ENCODE measurements at places on chromosomes 11 and 22.

DNA sequence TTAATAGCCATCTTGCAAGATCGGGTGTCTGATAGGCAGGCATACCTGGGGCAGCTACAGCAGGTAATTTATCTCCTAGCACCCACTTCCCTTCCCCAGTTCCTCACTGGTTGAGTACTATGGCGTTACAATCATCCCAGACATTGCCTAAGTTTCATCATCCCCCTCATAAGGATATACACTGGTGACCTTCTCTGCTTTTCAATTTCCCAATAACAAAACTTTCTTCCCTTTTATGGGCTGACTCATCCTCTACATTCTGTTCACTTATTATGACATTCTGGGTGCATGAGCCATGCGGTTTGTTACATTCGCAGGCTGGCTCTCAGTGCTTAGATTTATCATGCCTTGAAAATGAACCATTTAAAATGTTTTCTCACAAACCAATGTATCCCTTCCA lies 5.0 kb upstream of the MRPL11 start:
- DNase-seq, result peak; percentile 94

DNA sequence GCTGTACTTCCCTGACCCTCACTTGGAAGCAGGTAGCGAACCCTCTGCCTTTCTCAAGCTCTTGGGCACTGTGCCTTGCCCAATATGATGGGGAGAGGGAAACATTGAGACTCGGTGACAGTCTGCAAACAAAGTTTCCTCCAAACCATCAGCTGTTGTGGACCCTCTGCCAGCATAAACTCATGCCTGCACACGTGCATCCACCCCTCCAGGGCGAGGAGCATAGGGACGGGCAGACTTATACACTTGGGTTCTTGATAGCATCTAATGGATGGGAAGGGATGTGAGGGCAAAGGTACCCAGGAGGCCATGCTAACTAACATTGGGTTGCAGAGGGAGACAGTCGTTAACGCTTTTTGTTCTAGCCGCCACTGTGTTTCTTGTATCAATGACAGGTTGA lies 8.2 kb upstream of the MAPK8IP1 start:
- no peak for DNase-seq

- DNase-seq, result no peak
Observed at GRCh38 chr11:44866286-44866685, 84.4 kb downstream of the TP53I11 start.

DNA sequence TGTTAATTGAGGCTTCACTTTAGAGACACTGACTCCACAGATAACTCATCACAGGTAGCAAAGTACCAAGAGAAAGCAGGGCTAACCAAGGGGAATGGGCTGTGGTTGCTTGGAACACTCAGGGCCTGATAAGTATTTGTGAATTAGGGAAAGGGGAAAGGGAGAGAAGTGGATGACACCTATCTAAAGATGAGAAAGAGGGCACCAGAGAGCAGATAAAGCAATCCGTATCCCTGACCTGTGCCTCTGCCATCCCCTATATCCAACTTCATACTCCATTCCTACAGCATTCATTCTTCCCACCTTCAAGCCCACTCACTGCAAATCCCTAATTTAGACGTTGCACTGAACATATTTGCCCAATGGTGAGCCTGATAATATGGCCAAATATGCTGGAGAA lies 43.0 kb upstream of the API5 start:
- no peak for DNase-seq

GRCh38 chr11:1742371-1742770 lies 8.0 kb downstream of the IFITM10 start:
- peak; percentile 4 for DNase-seq

DNA sequence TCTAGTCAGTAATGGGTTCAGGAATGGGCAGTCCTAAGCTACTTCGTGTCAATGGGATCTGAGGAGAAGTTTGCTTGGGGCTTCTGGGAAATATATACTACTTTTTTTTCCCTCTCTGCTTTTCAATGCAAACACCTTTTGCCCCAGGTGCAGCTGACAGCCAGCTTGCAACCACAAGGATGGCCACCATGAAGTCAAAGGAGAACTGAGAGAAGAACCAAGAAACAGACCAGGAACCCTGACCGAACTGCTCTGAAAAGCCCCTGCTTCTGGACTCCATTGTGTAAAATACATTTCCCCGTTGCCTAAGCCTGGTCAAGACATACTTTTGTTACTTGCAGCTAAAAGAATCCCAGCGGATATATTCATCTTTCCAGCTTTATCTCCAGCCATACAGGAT lies 20.1 kb upstream of the CD44 start:
- DNase-seq, result no peak

DNA sequence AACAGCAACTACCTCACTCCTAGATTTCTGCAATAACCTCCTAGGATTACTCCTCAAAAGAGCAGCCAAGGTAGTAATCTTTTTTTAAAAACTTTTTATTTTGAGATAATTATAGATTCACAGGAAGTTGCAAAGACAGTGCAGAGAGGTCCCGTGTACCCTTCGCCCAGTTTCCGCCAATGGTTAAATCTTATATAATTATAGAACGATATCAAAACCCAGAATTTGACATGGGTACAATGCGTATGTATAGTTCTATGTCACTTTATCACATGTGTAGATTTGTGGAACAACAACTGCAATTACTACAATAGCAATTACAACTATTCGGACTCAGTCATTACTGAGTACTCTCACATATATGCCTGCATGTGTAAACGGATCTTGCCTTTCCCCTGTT lies 94.8 kb upstream of the APOA1 start:
- no peak for DNase-seq

GRCh38 chr11:60235321-60235720 lies 7.6 kb downstream of the MS4A4E start:
- peak; percentile 34 for DNase-seq

- peak; percentile 73 for DNase-seq
Observed at GRCh38 chr11:131064373-131064991, 148.2 kb upstream of the SNX19 start.

DNA sequence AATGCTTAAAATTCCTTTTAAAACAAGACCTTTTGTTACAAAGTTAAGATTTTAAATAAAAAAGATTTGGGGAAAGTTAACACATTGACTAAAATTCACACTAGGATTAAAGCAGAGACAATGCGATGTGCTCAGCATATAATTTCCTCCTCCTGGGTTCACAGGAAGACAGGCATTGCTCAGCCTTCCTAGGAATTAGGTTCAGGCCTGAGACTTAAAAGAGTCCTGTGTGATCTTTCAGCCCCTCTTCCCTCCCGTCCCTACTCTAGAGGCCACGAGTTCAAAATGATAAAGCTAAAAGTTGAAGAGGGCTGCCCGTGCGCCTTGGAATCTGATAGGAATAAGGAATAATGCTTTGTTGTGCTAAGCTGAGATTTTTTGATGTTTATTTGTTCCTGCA lies 218.6 kb downstream of the KIRREL3 start:
- no peak for DNase-seq

- DNase-seq, result no peak
Observed at GRCh38 chr11:104490182-104490581, 326.2 kb upstream of the PDGFD start.

DNA sequence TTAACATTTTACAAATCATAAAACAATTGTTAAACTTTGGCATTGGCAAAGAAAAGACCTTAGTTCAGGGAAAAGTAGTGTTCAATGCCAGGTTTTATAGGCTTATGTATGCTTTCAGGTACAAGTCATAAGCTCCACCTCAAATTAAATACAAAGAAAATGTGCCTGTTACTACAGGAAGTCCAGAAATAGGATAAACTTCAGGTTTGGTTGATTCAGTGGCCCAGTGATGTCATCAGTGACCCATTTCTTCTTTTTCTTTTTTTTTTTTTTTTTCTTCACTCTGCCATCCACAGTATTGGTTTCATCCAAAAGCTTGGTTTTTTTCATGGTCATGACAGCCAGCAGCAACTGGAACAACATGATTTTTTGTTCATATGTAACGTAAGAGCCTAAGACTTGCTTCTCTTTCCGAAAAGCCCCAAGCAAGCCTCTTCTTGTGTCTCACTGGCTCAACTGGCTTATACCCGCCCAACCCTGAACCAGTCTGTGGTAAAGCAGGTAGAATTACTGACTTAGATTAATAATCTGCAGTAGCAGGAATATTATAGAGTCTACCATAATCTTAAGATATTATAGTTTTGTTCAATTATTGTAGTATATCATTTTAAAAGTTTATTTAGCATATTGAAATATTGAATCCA lies 46.2 kb downstream of the TTC17 start:
- no peak for DNase-seq

DNA sequence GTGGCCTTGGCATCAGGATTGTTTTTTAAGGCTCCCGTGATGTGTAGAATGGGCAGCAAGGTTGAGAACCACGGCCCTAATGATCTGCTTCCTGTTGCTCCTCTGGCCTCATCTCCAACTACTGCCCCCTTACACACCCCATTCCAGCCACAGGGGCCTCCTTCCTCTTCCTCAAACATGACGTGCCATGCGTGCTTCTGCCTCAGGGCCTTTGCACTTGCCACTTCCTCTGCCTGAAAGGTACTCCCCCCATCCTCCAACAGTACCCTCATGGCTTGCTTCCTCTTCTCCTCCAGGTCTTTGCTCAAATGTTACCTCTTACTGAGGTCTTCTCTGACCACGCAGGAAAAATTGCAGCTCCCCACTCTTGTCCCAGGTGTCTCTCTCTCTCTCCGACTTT lies 93.9 kb upstream of the CSNK2A3 start:
- DNase-seq, result peak; percentile 65

GRCh38 chr11:45583981-45584566 lies 81.3 kb downstream of the CHST1 start:
- DNase-seq, result no peak

DNA sequence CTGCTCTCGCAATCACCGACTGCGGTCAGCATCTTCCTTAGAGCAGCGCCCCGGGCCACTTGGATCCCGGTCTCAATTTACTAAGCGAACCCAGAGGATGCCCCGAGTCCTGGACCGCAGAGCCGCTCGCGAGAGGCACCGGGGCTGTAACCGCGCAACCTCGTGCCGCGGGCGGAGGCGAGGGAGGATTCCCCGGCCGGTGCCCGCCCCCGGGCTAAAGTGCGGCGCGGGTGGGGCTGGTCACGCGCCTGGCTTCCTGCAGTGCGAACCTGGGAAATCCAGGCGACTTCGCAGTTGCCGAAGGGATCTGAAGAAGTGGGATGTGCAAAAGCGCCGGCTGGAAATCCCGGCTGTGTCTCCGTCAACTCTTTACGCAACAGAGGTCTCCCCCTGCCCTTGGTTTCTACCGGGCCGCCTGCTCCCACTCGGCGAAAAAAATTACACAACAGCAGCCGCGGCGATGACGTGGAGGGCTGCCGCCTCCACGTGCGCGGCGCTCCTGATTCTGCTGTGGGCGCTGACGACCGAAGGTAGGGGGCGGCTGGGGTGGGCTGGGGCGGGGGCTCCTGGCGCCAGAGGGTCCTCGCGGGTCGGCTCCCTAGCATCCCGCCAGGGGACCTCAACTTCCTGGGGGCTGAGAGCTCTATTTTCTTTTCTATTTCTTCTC lies at the start of gene NCR3LG1:
Gene NCR3LG1 (plus strand): TSS at position 291 of the 667 bp plus-strand sequence. CDS start 170 bp downstream, at position 461.
- DNase-seq, result peak; percentile 83

DNA sequence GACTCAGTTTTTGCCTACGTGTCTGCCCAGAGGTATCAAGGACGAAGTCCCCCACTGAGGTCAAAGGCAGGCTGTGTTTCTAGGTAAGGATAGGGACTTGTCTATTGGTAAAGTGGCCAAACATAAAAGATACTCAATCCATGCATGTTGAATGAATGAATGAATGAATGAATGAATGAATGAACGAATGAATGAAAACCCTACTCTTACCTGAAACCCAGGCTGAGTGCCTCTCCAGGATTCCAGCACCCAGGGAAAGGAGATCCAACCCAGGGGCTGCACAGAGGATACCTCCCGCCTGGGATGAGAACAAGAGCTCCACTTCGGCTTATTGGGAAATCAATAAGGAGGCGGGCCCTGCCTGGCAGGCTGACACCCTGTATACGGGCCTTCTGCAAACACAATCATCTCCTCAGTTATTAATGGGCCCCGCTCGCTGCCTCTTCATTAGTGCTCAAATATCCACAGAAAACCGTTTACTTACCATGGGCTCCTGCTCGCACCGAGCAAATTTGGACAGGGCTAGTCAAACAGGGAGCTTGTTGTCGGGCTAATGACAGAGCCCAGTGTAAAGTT lies 177.4 kb downstream of the BUD13 start:
- no peak for DNase-seq

DNA sequence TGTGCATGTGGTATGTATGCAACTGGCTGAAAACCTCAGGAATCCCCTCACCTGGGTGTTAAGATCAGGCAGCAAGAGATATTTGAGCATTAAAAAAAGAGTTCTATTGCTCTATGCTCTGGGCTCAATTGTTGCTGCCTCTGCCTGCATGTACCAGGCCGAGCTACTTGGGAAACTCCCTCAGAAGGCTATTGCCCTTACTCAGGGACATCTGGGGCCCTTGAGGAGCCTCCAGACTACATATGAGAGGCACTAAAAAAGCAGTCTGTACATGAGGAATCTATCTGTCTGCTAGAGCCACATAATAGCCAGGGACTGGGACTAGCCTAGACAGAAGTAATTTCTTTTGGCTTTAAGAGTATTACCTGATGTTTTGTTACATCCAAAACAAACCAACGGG lies 120.1 kb downstream of the SWAP70 start:
- no peak for DNase-seq

DNA sequence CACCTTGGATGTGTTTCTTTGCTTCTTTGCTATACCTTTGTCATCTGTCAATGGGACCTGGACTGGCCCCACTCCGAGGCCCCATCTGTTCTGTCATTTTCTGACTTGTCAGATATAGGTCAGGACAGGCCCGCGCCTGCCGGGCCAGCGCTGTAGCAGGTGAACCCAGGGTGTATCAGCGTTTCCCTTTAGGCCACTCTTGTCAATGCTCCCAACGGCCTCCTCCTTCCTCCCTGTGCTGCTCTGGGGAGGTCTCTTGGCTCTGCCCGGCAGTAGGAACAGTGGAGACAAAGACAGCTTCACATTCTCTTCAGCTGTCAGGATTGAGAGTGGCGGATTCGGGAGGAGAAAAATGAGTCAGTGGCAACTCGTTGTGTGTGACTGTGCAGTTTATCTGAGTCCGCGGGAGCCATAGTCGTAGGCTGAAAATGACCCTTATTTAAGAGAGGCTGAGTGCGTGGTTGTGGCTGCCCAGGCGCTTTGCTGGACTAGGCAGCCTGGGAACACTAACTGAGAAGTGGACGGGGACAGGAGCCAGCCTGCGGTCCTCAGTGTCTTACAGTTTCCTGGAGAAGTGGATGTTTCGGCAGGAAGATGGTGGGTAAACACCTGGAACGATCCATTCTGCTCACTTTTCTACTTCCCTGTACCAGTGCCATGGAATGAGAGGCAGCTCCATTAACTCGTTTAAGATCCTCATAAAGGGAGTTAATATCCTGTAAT lies 102.3 kb downstream of the PRR5L start:
- no peak for DNase-seq

DNA sequence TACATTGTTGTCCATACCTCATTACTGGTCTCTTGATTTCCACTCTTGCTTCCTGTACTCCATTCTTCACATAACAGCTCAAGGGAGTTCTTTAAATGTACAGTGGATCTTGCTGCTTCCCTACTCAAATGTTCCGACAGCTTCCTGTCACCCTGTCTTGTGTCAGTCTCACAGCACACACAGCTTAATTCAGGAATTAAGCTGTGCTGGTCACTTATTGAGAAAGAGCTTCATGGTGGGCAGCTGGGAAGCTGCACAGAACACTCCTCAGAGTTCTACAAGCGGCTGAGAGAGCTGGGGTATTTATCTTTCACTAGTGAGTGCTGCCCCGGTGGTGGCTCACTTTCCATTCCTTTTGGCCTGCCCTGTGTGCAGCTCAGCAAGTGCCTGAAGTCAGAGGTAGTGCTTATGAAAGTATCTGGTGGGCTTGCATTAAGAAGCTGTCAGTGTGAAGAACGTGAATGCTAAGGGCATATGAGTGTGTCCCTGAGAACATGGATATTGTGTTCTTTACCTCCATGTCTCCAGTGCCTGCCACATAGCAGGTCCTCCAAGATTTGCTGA lies 48.7 kb downstream of the KCNQ1OT1 start:
- DNase-seq, result no peak
